ENCODE measurements at places on chromosomes 11 and 22.

GRCh38 chr11:111194860-111195568 is 50.5 kb upstream of the POU2AF2 start:
- no peak for DNase-seq

GRCh38 chr11:20839231-20839630 is 169.8 kb downstream of the NELL1 start:
- DNase-seq = no peak

- DNase-seq = no peak
Measured at GRCh38 chr11:59281177-59281576, 68.5 kb upstream of the MPEG1 start.

- DNase-seq = peak; percentile 46
Measured at GRCh38 chr22:17563936-17564391, 666 bp downstream of the SLC25A18 start.

- DNase-seq = no peak
Measured at GRCh38 chr11:43396617-43397016, 37.9 kb downstream of the TTC17 start.

- no peak for DNase-seq
Measured at GRCh38 chr11:1916132-1916985, 3.1 kb upstream of the TNNT3 start.

DNA sequence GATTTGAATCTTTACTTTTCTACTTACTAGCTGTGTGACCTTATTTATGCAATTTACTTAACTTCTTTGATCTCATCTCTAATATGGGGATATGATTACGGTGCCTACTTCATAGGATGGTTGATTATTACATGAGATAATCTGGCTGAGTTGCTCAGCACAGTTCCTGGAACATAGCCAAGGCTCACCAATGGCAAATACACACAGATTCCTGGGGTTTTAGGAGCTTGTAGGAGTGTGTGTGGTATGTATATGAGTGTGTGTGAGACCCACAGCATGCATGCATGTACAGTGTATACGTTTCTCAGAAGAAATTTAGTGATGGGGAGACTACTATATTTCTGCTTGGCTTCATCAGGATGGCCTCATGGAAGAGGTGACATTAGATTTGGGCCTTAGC is 256.9 kb downstream of the KIRREL3 start:
- no peak for DNase-seq

- no peak for DNase-seq
Measured at GRCh38 chr22:40482391-40482790, 112.0 kb downstream of the SGSM3 start.

DNA sequence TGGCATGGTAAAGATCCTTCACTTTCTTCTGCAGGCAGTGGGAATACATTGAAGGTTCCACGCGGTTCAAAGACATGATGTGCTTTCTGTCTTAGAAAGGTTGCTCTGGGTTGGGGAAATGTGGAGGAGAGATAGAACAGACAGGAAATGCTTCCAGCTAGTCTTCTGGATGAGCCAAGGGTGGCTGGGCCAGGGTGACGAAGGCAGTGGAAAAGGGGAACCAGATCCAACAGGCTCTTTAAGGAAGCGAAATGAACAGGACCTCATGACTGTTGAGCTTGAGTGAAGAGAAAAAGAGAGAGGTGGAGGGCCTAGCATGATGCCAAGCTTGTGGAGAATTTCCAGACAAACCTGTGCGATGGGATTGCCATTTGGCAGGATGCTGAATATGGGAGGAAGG is 56.4 kb upstream of the LMO1 start:
- no peak for DNase-seq
